ENCODE measurements at places on chromosomes 11 and 22.

GRCh38 chr11:35388061-35388460, 31.3 kb downstream of the SLC1A2 start:
- no peak for DNase-seq

GRCh38 chr22:42199025-42199424, 68.4 kb upstream of the CYP2D6 start:
- no peak for DNase-seq

DNA sequence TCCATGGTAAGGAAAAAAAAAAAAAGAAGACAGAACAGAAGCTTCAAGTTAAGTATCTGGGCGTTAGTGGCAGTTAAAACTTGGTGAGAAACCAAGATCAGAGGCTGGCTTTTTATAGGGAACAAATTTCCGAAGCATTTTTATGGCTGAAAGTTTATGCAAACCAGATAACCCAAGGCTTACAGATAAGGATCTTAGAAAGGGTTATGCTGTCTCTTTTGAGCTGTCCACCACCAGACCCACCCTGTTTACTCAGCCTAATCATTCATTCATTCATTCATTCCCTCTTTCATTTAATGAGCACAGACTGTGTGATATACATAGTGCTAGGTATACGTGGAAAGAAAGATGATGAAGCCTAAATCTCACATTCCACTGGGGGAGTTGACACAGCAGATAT, 89.5 kb downstream of the ME3 start:
- DNase-seq = no peak

- no peak for DNase-seq
Observed at GRCh38 chr22:38353701-38354100, 36.5 kb upstream of the CSNK1E start.

DNA sequence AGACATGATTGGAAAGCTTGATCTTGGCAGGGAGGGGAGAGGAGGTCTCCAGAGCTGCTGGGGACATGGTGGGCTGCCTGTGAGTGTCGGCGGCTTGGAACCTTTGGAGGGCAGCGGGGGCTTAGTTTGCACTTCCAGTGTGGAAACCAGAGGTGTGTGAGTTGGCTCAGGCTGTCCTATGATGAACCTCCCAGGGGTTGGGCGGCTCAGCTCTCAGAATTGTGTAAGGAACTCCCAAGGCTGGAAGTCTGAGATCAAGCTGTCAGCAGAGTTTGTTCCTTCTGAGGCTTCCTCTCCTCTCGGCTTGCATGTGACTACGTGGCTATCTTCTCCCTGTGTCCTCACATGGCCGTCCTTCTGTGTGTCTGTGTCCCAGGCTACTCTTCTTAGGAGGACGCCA, 87.9 kb upstream of the B3GAT1 start:
- DNase-seq = no peak

- peak; percentile 52 for DNase-seq
Observed at GRCh38 chr11:109512680-109513079, 90.7 kb downstream of the C11orf87 start.

- no peak for DNase-seq
Observed at GRCh38 chr11:73270855-73271477, 1.2 kb upstream of the P2RY6 start.

GRCh38 chr22:48142388-48142787, 1379.9 kb downstream of the TBC1D22A start:
- no peak for DNase-seq

DNA sequence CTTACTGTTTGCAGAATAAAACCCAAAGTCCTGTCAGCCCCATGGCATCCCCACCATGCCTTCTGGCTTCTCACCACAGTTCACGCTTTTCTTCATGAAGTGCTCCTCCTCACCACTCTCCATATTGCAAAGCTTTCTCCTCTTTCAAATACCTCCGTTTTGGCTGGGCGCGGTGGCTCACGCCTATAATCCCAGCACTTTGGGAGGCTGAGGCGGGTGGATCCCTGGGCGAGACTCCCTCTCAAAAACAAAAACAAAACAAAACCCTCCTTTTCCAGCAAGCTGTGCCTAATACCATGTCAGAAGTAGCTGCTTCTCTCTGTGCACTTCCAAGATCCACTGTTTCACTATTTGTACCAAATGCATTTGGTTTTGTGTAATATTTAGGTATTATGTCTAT, 6.7 kb downstream of the BACE1 start:
- DNase-seq = no peak

DNA sequence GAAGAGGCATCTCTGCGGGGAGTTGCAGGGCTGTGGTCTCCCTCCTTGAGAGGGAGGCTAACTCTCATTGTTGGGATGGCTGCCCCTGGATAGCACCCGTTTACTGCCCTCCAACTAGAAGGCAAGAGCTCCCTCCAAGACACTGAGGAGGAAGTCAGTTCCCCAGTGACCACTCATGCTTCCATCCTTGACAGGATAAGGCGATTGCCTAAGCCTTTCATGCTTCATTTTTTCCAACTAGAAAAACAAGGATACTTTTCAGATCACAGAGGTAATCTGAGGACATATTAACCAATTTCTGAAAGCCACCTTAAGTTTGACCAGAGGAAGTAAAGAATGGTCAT, 186.6 kb downstream of the MAML2 start:
- no peak for DNase-seq

DNA sequence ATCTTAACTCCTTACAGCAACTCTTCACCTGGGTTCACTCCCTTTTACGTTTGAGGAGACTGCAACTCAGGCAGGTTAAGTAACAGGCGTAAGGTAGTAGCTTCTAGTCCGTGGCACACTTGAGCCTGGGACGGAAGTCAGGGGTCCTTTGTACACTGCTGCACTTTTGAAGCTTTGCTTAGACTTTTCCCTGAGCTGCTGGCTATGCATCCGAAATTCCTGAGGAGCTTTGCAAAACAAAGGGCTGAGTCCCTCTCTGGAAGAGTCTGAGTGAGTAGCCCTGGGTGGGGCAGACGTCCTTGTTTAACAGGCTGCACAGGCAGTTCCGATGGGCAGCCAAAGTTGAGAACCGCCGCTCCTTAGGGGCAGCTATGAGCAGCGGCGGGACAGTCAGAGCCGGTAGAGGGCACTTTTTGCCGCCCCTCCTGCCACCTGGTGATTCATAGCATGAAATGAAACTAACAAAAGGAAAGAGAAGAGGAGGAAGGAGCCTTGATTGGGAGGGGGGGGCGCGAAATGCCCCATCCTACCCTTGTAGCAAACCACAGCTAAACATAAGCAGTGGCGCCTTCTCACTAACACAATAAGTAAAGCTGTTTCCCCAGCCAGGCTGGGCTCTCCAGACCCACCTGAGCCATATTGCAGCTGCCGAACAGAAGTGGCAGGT, 1.4 kb downstream of the TMEM109 start:
- DNase-seq = no peak

DNA sequence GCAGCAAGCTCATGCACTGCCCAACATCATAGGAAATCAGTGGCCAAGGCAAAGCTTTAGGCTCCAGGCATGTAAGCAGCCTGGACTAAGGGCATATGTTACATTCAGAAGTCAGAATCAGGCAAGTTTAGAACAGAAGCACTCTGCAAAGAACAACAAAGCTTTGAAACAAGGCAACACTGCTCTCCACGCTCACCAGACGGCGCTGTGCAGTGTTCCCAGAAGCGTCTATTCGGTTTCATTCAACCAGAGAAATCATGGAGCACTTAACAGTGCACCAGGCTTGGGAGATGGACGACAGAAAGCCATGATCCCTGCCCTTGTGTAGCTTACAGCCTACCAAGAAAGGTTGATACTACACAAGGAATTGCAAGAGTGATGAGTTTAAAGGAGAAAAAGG, 555.8 kb downstream of the BUD13 start:
- peak; percentile 7 for DNase-seq

DNA sequence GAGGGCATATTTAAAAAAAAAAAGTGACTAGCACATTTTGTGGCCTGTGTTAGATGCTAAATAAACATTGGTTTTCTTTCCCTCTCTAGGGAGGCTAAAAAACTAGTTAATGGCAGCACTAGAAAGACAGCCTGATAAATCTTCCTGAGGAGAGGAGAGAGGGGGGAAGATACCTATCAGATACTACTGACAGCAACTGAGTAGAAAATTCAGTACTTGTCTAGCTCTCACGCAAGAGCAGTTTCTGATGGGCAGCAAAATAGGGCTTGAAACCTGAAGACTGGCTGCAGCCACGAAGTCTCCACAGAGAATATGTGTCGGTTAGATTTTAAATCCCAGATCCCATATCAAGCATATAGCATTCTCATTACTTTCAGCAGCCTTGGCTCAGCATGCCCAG, 388.2 kb downstream of the KCNA4 start:
- DNase-seq = no peak

GRCh38 chr11:42524534-42525227, 787.1 kb upstream of the API5 start:
- DNase-seq = peak; percentile 49

GRCh38 chr11:127993788-127994187, 593.6 kb downstream of the ETS1 start:
- DNase-seq = no peak

- no peak for DNase-seq
Observed at GRCh38 chr11:125944350-125945010, 1.4 kb upstream of the VSIG10L2 start.

GRCh38 chr22:24285245-24285644, 14.6 kb downstream of the SPECC1L start:
- no peak for DNase-seq

DNA sequence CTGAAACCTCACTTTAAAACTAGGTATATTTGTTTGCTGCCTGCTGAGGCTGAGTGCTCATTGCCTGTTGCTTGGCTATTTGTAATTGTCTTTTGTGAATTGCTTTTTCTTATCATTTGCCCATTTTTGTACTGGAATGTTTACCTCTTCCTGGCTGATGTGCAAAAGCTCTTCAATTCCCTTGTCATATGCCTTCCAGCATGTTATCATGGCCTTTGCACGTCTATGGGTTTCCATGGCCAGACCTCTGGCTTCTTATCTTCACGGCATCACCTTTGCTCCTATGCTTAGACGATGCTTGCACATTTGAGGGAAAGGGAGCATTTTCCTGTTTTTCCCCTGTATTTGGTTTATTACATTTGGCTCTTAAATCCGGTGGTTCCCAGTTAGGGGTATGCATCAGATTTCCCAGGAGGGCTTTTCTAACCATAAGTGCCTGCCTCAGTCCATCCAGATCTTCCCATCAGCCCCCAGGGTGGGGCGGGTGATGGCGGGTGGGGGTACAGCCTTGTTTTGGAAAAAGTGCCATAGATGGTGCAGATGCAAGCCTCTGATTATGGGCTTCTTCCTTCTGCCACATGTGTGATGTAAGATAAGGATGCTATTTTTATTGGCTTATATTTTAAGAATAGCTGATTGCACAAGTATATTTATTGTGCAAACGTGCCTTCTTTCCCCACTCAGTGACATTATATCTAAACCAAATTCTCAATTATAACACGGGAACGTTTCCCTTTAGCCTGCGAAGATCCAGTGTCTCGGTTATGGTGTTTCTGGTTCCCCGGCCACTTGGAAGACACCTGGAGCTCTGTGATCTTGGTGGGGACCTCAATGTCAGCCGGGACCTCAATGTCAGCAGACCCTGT, 70.6 kb upstream of the SEPTIN5 start:
- DNase-seq = peak; percentile 78

DNA sequence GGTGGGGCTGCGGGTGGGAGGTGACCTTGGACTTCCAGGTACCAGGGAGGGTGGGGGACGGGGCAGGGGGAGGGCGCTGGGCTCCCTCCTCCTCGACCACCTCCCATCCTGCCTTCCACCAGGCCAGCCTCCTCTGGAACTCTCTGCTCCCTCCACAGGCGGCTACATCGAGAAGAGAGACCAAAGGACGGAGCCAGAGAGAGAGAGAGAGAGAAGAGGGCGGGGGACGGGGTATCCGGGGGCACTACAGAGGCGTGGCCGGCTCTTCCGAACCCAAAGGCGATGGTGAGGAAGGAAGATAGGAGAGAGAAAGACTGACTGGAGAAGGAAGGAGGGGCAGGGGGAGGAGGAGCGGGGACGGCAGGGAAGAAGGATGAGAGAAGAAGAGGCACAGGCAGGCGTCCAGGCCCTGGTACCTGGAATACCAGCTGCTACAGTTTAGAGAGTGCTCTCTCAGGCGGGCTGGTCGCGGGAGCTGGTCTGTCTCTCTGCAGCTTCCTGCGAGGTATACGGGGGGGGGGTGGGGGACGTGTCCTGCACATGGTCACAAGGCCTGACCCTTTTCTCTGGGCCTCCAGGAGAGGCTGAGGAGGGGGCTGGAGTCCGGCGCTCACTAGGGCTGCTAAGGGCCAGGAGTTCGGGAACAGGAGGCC, 38.0 kb downstream of the IGSF9B start:
- DNase-seq = no peak

DNA sequence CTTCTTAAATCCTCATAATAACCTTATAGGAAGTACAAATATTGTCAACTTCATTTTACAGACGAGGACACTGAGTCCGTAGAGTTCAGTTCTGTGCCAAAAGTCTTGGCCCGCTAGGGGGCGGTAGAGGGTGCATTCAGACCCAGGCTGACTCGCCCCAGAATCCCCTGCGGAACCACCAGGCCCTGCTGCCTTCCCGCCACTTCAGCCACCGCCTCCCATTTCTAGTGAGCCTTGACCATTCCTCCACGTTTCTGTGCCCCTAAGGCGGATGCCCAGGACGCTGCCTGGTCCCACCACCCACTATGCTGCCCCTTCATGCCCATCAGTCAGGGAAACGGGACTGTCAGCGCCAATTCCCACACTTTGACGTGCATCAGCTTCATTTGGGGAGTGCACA, 19.1 kb downstream of the SYT13 start:
- no peak for DNase-seq

- no peak for DNase-seq
Observed at GRCh38 chr22:31141551-31141950, 1.2 kb upstream of the PLA2G3 start.

- no peak for DNase-seq
Observed at GRCh38 chr11:134452838-134453155, 40.8 kb upstream of the B3GAT1 start.

DNA sequence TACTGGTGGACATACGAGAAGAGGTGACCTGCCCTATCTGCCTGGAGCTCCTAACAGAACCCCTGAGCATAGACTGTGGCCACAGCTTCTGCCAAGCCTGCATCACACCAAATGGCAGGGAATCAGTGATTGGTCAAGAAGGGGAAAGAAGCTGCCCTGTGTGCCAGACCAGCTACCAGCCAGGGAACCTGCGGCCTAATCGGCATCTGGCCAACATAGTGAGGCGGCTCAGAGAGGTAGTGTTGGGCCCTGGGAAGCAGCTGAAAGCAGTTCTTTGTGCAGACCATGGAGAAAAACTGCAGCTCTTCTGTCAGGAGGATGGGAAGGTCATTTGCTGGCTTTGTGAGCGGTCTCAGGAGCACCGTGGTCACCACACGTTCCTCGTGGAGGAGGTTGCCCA, 6.9 kb downstream of the TRIM6 start:
- no peak for DNase-seq
